ENCODE measurements at places on chromosomes 2 and 18.

- no peak for DNase-seq
These were observed 7.4 kb downstream of the MYO3B start for GRCh38 chr2:170185319-170185718.

DNA sequence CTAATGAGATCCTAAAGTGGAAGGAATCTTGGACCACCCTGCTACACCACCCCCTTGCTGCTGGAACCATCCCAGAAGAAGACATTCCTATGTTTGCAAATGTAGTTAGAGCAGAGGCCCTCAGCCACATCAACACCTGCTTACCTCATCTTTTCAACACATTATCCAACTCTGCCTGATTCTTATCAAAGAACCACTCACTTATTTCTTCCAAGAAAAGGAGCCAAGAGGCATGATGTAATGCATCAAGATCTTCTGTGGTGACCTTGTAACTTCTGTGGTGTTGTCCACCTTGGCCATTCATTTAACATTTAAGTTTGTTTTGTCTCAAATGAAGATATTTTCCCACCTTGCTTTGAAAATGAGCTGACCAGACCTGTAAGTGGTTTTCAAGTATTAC lies 338.1 kb downstream of the CTNNA2 start:
- no peak for DNase-seq

DNA sequence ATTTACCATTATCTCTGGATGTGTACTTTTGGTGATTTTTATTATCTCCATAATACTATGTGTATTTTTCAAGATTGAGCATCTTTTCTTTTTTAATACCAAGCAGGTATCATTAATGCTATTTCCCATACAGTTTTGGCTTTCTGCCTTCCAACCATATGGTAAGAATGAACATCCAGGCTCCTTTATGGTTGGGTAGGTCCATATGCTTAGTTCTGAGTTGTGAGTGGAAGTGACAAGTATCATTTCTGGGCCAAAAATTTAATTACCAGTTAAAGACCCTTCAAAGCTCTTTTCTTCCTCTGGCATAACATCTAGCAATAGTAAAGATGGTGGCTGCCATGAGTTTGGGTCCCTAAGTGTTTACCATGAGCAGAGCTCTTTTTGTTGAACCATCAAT lies 4.3 kb upstream of the RBM43 start:
- no peak for DNase-seq

GRCh38 chr2:96773922-96774321 lies 13.2 kb downstream of the CNNM4 start:
- no peak for DNase-seq

DNA sequence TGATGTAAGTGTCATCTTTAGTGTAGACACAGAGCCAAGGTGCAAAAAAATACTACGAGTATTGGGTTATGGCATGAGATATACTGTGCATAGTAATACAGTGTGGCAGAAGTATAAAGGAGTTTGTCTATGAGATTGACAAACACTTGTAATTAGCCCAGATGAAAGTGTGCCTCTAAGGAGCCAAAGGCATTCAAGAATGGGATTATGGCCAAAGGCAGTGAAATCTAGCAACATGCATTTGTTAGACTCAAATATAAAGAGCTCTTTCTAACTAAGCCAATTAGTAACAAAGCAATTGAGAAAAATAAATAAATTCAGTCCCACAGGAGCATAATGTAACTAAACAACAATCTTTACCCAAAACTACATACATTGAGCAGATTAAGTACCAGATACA lies 1761.8 kb downstream of the SUCLG1 start:
- no peak for DNase-seq

DNA sequence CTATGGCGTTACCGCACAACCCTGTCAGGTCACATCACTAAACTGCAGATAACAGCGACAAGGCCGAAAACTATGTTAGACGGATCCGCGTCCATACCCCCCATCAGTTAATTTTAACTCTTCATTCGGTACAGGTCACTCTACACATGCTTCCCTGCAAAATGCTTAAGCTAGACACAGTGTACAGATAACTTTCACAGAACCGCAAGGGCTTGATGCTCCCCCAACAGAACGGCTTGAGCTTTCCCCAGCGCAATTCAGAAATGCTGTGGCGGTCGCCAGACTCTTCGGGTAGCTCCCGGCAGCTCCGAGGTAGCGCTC lies 283 bp upstream of the RBBP8 start:
- DNase-seq: no peak

GRCh38 chr18:54220406-54220805 lies 4.1 kb downstream of the MBD2 start:
- no peak for DNase-seq

- DNase-seq: no peak
These were observed 83.4 kb downstream of the MTCL1 start for GRCh38 chr18:8788503-8789429.

GRCh38 chr2:236851187-236851586 lies 234.5 kb upstream of the COPS8 start:
- no peak for DNase-seq

DNA sequence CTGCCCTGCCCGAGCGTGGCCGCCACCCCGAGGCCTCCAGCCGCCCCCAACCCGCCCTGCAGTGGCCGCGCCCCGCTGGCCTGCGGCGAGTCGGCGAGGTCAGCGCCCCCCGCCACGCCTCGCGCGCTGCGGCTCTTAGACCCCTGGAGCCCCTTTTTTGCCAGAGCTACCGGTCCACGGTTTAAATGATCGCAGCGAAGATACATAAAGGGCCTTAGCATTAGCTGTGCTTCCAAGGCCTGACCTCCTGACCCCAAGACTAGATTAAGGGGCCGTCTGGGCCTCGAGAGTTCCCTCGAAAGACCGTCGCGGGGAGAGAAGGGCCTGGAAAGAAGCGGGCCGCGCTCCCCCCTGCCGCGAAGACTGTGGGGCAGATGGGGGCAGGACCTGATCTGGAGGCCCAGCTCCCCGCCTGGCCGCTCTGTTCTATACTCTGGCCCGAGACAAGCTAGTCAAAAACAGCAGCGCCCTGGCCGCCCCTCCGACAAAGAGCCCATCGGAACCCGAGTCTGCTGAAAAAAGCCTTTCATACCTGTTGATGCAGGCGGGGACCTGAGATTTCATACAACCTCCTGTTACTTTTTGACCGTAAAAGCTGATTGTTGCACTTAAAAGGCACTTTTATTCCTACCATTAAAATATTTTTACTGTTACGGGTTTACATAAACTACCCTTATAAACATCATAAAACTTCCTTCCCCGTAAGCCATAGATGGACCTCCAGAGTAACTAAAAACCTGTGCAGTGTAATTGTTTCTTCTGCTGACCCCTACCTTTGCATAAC lies 68.7 kb upstream of the PSMD14 start:
- no peak for DNase-seq

DNA sequence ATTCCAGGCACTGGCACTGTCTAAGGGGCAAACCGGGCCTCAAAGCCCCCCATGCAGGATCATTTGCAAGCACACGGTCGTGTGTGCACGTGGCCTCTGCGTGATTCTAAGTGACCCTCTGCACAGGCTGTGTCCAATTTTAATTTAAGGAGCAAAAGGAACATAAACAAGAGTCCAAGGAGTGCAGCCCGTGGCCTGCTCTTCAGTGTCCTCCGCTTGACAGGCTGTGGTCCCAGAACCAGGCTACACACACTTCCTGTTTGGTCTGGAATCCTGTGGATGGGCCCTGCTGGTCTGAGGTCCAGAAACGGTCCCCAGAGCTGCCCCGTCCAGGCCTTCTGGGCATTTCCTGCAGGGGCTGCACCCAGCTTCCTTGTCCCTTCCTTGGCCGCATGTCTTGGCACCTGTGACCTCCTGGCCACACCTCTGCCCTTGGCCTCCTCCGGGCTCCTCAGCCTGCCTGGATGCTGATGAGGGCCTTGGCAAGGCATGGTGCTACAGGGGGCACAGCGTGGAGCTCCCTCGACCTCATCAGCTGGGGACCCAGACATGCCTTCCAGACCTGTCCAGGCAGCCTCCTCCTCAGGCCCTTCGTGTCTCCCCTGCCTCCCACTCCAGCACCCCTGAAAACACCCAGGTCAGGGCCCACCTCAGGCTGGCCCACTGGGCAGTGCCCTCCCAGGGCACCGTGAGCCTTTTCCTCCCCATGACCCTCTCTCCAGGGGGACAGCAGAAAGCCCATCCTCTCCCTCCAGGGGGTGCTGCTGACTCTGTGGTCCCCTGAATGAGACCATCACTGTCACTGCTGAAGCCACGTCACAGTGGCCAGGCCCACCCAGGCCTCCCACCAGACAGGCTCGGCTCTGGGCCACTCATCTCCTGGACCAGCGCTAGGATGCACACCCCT lies 136.4 kb upstream of the GPC1 start:
- no peak for DNase-seq

GRCh38 chr18:3468833-3469232 lies 18.9 kb downstream of the TGIF1 start:
- no peak for DNase-seq

All from KG1 (cell line).